NCI-H1048 (cell line): ENCODE measurements at places on chromosomes 16 and 17.

GRCh38 chr16:78996790-78997189 is 603.7 kb downstream of the MAF start:
- no peak for DNase-seq

- no peak for DNase-seq
These were observed 40.3 kb downstream of the HOXB1 start for GRCh38 chr17:48490451-48490892.

- no peak for DNase-seq
These were observed 6.4 kb downstream of the CD300LB start for GRCh38 chr17:74524653-74525464.

DNA sequence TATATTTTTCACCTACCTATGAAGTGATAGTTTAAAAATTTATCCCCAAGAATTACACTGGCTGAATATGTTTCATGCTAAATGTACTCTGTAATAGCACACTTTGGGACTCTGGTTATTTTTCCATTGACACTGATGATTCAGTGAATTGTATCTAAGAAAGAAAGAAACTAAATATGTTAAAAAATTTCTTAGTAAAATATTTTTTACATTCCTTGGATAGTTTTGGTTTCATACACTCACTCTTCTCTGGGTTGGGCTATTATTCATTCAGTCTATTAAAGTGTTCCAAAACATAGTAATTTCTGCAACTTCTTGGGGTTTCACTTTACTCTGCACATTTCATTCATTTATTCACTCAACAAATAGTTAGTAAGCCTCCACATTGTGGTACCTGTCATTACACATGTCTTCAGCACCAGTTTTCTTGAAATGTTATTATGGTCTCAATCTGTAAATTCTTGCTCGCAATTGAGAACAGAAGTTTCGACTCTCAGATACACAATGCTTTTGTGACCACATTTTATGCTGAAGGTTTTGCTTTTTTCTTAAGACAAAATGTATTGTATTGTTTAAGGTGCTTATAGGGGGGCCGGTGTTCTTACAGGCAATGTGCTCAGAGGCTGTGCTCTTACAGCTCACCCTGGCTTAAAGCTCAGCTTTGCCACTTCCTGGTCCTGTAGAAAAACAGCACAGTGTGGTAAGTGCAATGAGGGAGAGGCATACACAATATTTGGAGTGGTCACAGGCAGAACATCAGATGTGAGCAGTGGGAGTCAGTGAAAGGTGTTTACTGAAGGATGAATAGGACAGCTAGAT is 17.4 kb downstream of the CNTNAP4 start:
- no peak for DNase-seq

GRCh38 chr17:15882058-15882720 is 62.7 kb upstream of the ADORA2B start:
- DNase-seq, result no peak

- DNase-seq, result no peak
These were observed 9.6 kb upstream of the P2RX1 start for GRCh38 chr17:3925684-3926485.

DNA sequence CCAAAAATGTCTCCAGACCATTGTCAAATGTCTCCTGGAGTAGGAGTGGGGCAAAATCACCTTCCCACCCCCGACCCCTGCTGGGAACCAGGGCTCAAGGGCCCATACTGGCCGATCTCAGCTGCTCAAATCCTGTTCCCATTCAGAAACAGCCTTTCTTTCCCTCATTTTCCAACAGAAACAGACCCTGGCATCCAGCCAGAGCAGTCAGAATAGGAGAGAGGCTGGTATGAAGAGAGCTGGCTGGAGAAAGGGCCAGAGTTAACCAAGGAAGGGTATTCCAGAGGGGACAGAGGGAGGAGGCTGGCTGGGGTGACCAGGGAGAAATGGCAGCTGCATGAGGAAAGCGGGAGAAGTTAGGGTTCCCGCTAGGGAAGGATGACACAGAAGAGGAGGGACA is 199.1 kb downstream of the XYLT1 start:
- DNase-seq, result no peak

DNA sequence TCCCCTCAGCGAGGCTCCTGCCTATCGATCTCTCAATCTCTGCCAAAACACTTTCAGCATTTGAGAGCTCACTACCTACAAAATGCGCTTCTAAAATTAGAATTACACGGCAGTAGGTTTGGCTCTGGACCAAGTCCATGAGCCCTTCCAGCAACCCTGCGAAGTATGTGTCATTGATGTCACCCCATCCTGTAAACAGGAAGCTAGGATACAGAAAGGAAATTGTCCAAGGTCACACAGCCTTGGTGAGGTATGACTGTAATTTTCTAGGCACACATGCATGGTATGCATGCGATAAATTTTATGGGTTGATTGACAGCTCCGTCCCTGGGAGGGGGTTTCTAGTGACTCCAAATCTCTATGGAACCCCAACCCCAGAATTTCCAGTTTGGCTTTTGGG is 330.3 kb upstream of the CDH5 start:
- no peak for DNase-seq

DNA sequence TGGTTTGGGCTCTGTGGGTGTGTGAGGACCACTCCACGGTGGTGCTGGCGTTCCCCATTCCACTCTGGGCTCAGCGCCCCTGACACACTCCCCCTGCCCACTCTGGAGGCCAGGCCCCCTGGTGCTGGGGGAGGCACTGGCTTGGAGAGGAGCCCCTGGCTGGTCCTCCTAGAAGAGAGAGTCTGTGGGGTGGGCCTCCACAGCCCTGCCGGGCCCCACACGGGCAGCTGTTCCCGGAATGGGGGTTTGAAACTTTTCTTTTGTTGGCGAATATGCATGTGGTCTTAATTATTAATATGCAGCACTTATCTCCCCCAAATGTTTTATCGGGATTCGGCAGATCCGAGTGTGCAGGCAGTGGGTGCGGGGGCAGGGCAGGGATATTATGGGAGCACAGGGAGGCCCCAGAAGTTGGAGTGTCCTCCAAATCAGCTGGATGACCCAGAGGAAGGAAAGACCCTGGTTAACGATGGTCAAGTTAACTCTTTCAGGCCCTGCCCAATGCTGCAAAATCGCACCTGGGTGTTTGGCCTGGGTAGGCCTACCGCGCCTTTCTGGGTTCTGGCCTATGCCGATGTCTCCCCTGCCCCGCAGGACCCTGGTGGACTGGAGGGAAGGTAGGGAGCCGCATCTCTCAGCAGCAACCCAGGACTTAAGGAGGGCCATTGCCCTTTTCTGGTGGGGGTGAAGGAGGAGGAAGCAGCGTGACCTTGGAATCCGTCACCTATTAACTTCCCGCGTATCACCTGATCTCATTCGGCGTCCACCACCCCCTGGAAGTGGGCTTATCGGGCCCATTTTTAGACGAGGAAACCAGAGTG is 36.0 kb downstream of the TMEM235 start:
- no peak for DNase-seq

GRCh38 chr17:66682283-66682682 is 152.6 kb upstream of the CACNG5 start:
- DNase-seq, result no peak

DNA sequence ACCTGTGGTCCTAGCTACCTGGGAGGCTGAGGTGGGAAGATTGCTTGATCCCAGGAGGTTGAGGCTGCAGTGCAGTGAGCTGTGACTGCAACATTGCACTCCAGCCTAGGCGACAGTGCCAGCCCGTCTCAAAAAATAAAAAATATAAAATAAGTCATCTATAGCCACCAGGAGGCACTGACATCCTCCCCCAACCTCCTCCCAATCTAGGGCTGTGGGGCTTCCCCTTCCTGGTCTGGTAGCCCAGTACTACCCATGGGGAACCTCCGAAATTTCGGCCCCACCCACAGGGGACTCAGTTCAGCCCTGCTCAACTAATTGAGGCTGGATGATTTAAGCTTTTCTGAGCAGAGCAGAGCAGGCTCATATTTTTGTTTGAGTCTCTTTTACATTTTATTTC is 3.2 kb downstream of the ZSCAN10 start:
- DNase-seq, result no peak

DNA sequence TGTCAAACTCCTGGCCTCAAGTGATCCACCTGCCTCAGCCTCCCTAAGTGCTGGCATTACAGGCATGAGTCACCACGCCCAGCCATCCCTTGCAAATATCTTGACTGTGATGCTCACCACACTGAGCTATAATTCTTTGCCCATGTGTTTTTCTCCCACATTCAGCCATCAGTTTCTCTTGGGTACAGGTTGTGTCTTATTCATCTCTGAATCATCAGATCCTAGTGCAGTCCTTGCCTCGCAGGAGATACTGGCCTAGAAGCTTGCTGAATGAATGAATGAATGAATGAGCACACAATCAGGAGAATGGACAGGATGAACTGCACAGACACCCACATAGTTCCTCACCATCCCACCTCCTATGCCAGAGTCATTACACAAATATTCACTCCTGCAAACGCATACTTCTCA is 24.4 kb upstream of the ETV4 start:
- DNase-seq, result no peak

DNA sequence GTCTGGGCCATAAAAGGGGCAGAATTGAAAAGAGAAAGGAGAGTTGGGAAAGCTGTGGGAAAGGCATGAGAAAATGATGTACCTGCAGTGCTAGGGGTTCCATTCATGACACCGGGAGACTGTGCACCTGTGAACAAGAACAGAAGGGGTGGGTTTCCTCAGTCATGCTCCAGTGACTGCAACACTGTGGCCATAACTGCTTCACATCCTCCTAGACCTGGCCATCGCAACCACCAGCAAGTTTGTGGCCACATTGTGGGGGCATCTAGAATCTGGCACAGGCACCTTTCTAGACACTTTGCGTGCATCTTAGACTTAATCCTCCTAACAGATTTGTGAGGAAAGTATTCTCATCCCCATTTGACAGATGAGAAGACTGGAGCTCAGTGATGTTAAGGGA is 12.7 kb downstream of the GP2 start:
- DNase-seq, result no peak

DNA sequence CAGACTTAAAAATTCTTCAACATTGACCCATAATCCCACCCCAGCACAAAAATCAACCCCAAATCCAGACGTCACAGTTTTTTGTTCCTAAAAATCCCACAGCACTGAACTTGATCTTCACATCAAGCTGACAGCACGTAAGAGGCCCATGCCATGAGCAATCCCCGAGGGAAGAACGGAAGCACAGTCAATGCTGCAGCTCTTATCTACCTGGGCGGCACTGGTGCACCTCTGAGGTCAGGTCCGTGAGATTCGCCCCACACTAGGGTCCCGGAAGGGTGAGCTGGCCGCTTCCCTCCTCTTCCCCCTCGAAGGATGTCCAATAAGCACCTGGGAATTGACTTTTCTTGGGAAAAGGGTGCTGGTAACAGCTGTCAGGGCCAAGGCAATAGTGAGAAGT is 11.3 kb upstream of the ITGAE start:
- DNase-seq, result no peak

DNA sequence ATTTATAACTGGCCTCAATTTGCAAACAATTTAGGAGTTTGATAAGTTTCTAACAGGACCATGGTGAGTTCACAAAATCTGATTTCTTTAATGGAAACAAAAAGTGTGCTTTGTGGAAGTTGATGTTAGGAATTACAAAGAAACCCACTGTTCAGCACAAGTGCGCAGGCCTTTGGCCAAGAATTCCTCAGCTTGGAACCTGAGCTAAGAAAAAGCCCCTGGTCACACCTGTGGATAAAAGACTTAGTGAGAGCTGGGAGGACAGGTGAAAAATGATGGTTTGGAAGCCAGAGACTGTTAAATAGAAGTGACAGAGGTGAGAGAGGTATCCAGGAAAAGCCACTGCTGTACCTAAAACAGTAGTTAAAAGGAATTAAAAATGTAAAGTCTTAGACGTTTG is 64.7 kb downstream of the PRKCA start:
- DNase-seq, result no peak

GRCh38 chr16:86025706-86026105 is 126.7 kb downstream of the IRF8 start:
- no peak for DNase-seq

- DNase-seq, result no peak
These were observed 6.5 kb downstream of the PIGQ start for GRCh38 chr16:576197-576822.

- DNase-seq, result no peak
These were observed at the start of gene MMP2 for GRCh38 chr16:55478827-55479429. MMP2 (plus strand) TSS chr16:55479198; CDS start chr16:55479480, 282 bp downstream.

DNA sequence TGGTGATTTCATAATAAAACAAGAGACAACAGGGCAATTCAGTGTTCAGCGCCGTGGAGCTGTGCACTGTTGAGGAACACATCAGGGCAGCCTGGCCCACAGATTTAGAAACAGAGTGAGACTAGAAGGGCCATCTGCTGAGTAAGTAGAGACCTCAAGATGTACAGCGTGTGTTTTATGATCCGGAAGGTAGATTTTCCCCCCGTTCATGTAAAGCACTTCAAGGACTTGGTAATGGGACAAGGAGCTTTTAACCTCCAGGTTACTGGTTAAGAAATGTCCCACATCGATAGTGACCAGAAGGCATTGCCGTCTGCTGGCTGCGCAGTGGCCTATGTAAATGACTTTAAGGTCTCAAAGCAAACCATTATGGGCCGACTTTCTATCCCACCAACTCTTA is 1057.7 kb upstream of the EEF2KMT start:
- no peak for DNase-seq

- DNase-seq, result no peak
These were observed 10.9 kb downstream of the KIFC3 start for GRCh38 chr16:57791195-57791892.

GRCh38 chr17:48002266-48002915 is 31.5 kb downstream of the CDK5RAP3 start:
- no peak for DNase-seq

GRCh38 chr17:68863091-68863652 is 92.0 kb downstream of the ABCA8 start:
- DNase-seq, result no peak

DNA sequence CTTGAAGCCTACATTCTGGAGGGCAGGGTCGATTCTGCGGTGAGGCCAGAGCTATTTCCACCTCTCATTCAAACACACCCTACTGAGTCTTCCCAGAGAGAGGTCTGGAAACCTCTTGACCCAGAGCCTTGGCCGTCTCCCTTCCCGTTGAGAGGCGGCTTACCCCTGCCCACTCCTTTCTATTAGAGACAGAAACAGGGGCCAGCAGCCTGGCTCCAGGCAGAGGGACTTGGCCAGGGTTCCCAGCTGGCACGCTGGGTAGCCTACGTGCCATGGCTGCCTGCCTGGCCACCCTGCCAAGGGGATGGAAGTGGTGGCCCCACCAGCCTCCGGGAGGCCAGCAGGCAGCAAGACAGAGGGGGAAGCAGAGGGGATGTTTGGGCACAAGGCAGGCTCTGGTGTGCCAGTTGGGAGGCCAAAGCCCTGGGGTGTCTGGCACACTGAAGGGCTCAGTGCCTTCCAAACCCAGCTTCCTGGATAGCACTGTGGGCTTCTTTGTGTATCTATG is 6.0 kb downstream of the STAC2 start:
- no peak for DNase-seq

GRCh38 chr16:931626-932500 is 38.9 kb downstream of the LMF1 start:
- no peak for DNase-seq

GRCh38 chr17:5530265-5531084 is 44.1 kb downstream of the MIS12 start:
- no peak for DNase-seq

DNA sequence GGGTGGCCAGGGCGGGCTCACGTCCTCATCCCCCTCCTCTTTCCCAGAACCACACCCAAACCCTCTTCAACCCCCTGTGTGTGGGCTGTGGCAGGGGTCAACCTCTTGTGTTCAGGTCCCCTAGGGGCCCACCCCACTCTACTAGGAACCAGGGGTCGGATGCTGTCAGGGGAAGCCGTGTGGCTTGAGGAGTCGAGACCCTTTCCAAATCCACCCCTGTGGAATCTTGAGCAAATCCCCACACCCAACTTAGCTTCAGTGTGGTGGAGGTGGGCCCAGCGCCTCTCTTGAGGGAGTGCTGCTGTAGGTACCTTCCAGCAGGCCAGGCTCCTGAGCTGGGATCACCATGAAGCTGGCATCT is 121.5 kb downstream of the MRM1 start:
- no peak for DNase-seq
